ENCODE measurements at places on chromosomes 3 and 15. TPM values are rescaled to one million over a fixed set of nuclear protein-coding genes. Genes with fewer than 3 reads are reported as not detected.

P2RY1 gene
- 17.9 TPM for total RNA-seq

GRCh38 chr3:150292891-150293290, 115.2 kb upstream of the TSC22D2 start:
- no peak overlapping the region for H3K27ac ChIP-seq
- no peaks in the 10 kb centered on the region for H3K27me3 ChIP-seq

GRCh38 chr3:150239766-150240165, 168.3 kb upstream of the TSC22D2 start:
- H3K27ac ChIP-seq = no peak overlapping the region
- H3K4me3 ChIP-seq = no peak overlapping the region
- no peaks in the 10 kb centered on the region for H3K27me3 ChIP-seq
- H3K36me3 ChIP-seq = no peaks in the 10 kb centered on the region
- DNase-seq = no peak

PRR20G gene
- total RNA-seq = not detected

RBM15B gene
- total RNA-seq = 20.6 TPM

SLC22A14 gene
- total RNA-seq = 0.49 TPM

GRCh38 chr3:29475854-29476253, 195.0 kb downstream of the RBMS3 start:
- H3K27ac ChIP-seq = no peak overlapping the region
- DNase-seq = no peak
- H3K36me3 ChIP-seq = no peaks in the 10 kb centered on the region
- H3K4me3 ChIP-seq = no peak overlapping the region
- H3K4me1 ChIP-seq = no peaks in the 10 kb centered on the region
- H3K27me3 ChIP-seq = no peaks in the 10 kb centered on the region

GRCh38 chr15:58518626-58519025, 86.8 kb downstream of the LIPC start:
- H3K4me1 ChIP-seq = peaks cover 23% of the 10 kb centered on the region
- H3K27ac ChIP-seq = no peak overlapping the region
- DNase-seq = no peak
- no peak overlapping the region for H3K4me3 ChIP-seq
- no peaks in the 10 kb centered on the region for H3K27me3 ChIP-seq

DNA sequence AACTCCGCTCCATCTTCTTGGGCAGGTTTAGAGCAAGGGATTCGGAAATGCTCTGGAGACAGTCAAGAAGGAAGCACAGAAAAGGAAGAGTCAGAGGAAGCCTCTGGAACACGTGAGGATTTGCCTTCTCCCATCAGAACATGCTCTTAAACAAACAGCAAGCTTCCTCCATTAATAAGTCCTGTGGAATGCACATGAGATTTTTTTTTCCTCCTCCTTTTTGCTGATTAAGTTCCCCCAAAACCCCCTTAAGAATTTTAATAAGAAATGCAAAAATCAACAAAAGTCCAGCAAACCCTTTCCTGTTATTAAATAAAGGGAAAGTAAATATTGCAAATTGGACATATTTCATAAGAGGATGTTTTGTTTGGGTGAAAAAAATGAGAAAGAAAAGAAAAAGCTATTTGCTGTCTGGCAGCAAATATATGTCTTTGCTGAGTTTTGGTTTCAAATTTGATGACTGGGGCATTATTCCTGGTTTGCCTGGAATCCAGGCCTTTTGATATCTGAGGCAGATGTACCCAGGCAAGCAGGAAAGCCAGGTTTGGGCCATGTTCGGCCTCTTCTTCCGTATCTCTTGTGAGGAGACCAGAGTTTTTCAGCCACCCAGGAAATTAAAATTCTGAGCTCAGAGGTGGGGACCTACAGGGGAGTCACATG, 7.9 kb upstream of the TSEN2 start:
- no peak for DNase-seq
- peaks cover 16% of the 10 kb centered on the region for H3K4me1 ChIP-seq
- no peak overlapping the region for H3K4me3 ChIP-seq
- H3K27ac ChIP-seq = peak overlapping the region; percentile 62
- H3K27me3 ChIP-seq = no peaks in the 10 kb centered on the region

RPS27L gene
- 74.6 TPM for total RNA-seq

LRTM1 gene
- total RNA-seq = not detected

TMPRSS7 gene
- not detected for total RNA-seq

CHRFAM7A gene
- total RNA-seq = not detected

GRCh38 chr3:183330881-183331280, 77.8 kb downstream of the B3GNT5 start:
- H3K4me3 ChIP-seq = no peak overlapping the region
- no peaks in the 10 kb centered on the region for H3K4me1 ChIP-seq
- no peaks in the 10 kb centered on the region for H3K36me3 ChIP-seq
- no peak for DNase-seq

SPSB4 gene
- total RNA-seq = 0.98 TPM

DNASE1L3 gene
- total RNA-seq = 13.3 TPM

- peaks cover 35% of the 10 kb centered on the region for H3K4me1 ChIP-seq
- no peak for DNase-seq
- H3K36me3 ChIP-seq = no peaks in the 10 kb centered on the region
- peak overlapping the region; percentile 67 for H3K4me3 ChIP-seq
These were observed 76.7 kb upstream of the VGLL4 start for GRCh38 chr3:11720304-11720898.

DNA sequence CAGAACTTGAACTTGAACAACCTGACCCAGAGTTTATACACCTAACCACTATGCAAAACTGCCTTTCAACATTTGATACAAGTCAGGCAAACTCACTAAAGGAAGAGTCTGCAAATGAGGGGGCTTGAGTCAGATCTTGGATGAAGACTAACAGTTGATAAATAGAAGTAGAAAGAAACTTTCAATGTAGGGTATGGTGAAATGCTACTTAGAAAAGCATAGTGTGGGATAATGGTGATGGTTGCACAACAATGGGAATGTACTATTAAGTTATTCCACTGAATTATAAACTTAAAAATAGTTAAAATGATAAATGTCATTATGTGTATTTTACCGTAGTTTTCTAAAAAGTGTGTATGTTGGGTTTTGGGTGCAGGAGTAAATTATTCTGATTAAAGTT, 19.7 kb upstream of the ZNF280D start:
- H3K36me3 ChIP-seq = no peaks in the 10 kb centered on the region
- no peak overlapping the region for H3K4me3 ChIP-seq
- no peak for DNase-seq
- H3K4me1 ChIP-seq = no peaks in the 10 kb centered on the region
- no peak overlapping the region for H3K27ac ChIP-seq
- no peaks in the 10 kb centered on the region for H3K27me3 ChIP-seq

CYP19A1 gene
- total RNA-seq = 8.8 TPM

GRCh38 chr3:155585384-155585783, 159.5 kb downstream of the PLCH1 start:
- no peaks in the 10 kb centered on the region for H3K27me3 ChIP-seq
- H3K27ac ChIP-seq = no peak overlapping the region
- H3K36me3 ChIP-seq = no peaks in the 10 kb centered on the region
- H3K4me1 ChIP-seq = no peaks in the 10 kb centered on the region
- H3K4me3 ChIP-seq = no peak overlapping the region

HPS3 gene
- 25.5 TPM for total RNA-seq

PLA2G4E gene
- total RNA-seq = 8.8 TPM

GRCh38 chr3:60983906-60984305, 267.3 kb downstream of the FHIT start:
- no peaks in the 10 kb centered on the region for H3K36me3 ChIP-seq
- no peak overlapping the region for H3K27ac ChIP-seq
- H3K27me3 ChIP-seq = no peaks in the 10 kb centered on the region
- no peak for DNase-seq
- no peak overlapping the region for H3K4me3 ChIP-seq

GRCh38 chr3:113514265-113514769, 639 bp downstream of the SPICE1 start:
- H3K27ac ChIP-seq = peak overlapping the region; percentile 90
- peaks cover 19% of the 10 kb centered on the region for H3K4me1 ChIP-seq
- no peak for DNase-seq

GRCh38 chr15:39360452-39360851, 220.4 kb upstream of the THBS1 start:
- no peak overlapping the region for H3K4me3 ChIP-seq
- H3K4me1 ChIP-seq = peaks cover 43% of the 10 kb centered on the region
- no peaks in the 10 kb centered on the region for H3K27me3 ChIP-seq
- no peak for DNase-seq

- H3K27ac ChIP-seq = no peak overlapping the region
- no peak for DNase-seq
- peaks cover 36% of the 10 kb centered on the region for H3K4me1 ChIP-seq
These were observed 8.8 kb downstream of the TBC1D23 start for GRCh38 chr3:100269410-100270214.

DNA sequence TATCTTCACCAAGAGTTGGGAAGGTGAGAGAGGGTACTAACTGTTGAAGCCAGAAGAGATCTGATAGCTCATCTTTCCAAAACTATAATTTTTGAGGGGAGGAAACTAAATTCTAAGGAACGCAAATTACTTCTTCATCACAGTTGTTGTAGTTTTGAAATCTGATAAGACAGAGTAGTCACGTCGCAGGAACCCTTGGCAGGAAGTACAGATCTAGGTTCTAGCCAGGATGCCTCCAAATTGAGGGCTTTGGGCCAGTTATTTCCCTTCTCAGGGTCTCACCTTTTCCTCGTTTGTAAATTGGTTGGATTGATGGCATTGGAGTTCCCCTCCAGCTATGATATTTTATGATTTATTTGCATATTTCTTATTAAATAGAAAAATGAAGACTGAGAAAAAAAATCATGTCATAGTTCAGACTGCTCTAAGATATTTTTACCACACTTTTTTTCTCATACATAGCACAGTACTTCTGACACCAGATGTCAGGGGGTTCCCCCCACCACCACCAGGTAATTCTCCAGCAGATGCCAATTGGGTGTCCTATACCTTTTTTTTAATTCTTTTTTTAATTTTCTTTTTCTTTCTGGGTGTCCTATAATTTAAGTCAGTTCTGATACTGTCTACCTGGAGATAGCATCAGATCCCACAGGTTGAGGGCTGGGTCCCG, 32.3 kb upstream of the APH1B start:
- H3K27ac ChIP-seq = peak overlapping the region; percentile 57
- H3K4me1 ChIP-seq = peaks cover 38% of the 10 kb centered on the region

GRCh38 chr15:45106002-45106790, 7.8 kb downstream of the DUOX2 start:
- no peak overlapping the region for H3K4me3 ChIP-seq
- no peaks in the 10 kb centered on the region for H3K36me3 ChIP-seq
- H3K27me3 ChIP-seq = no peaks in the 10 kb centered on the region

DNA sequence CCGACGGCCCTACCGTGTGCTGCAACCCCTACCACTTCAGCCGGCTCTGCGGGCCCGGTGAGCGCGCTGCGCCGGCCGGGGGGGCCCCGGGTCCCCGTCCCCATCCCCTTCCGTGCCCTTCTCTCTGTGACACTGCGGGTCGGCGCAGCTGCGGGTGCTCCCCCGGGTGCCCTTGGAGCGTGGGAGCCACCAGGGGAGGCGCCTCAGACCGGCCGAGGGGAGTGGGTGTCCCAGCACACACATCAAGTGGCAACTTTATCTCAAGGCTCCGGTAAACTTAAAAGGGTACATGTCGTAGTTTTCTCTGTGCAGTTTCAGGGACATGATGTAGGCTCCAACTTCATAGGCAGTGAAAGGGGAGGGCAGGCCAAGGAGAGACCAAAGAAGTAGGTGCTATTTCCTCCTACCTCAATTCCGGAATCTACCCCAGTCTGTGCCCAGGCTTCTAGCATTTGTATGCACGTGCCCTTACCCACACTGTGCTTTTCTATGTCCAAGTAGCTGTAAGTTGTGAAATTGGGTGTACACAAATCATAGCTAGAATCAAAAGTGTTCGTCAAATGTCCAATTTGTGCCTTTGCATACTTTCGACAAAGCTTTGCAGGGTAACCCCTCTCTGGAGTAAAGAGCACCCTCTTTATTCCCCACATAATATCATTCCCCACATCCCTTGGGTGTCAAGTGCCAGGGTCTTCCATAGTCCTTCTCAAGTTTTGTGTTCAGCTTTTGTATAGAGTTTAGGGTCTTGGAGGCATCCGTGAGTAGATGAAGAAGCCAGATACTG, 2.2 kb downstream of the SMAD6 start:
- H3K4me1 ChIP-seq = peaks cover 50% of the 10 kb centered on the region
- peak overlapping the region; percentile 84 for H3K4me3 ChIP-seq
- H3K36me3 ChIP-seq = no peaks in the 10 kb centered on the region
- H3K27ac ChIP-seq = peak overlapping the region; percentile 82

GRCh38 chr3:114506591-114507300, 212.9 kb downstream of the TIGIT start:
- no peak for DNase-seq
- H3K4me3 ChIP-seq = no peak overlapping the region
- H3K36me3 ChIP-seq = no peaks in the 10 kb centered on the region

GRCh38 chr3:127166501-127167065, 26.3 kb upstream of the PRR23E start:
- H3K27me3 ChIP-seq = no peaks in the 10 kb centered on the region
- H3K4me1 ChIP-seq = no peaks in the 10 kb centered on the region
- H3K4me3 ChIP-seq = no peak overlapping the region

- no peaks in the 10 kb centered on the region for H3K36me3 ChIP-seq
- no peak for DNase-seq
- H3K27me3 ChIP-seq = no peaks in the 10 kb centered on the region
- H3K4me1 ChIP-seq = no peaks in the 10 kb centered on the region
- H3K4me3 ChIP-seq = no peak overlapping the region
These were observed 1199.9 kb downstream of the SI start for GRCh38 chr3:163878396-163878795.

GRCh38 chr15:37020852-37021251, 79.5 kb downstream of the MEIS2 start:
- DNase-seq = no peak
- H3K36me3 ChIP-seq = no peaks in the 10 kb centered on the region
- H3K4me1 ChIP-seq = peaks cover 23% of the 10 kb centered on the region
- H3K27ac ChIP-seq = no peak overlapping the region
- no peaks in the 10 kb centered on the region for H3K27me3 ChIP-seq

GRCh38 chr3:32815841-32816438, 1.9 kb upstream of the TRIM71 start:
- no peak overlapping the region for H3K27ac ChIP-seq
- H3K36me3 ChIP-seq = no peaks in the 10 kb centered on the region
- H3K4me3 ChIP-seq = no peak overlapping the region
- no peak for DNase-seq
- peaks cover 17% of the 10 kb centered on the region for H3K4me1 ChIP-seq

DNA sequence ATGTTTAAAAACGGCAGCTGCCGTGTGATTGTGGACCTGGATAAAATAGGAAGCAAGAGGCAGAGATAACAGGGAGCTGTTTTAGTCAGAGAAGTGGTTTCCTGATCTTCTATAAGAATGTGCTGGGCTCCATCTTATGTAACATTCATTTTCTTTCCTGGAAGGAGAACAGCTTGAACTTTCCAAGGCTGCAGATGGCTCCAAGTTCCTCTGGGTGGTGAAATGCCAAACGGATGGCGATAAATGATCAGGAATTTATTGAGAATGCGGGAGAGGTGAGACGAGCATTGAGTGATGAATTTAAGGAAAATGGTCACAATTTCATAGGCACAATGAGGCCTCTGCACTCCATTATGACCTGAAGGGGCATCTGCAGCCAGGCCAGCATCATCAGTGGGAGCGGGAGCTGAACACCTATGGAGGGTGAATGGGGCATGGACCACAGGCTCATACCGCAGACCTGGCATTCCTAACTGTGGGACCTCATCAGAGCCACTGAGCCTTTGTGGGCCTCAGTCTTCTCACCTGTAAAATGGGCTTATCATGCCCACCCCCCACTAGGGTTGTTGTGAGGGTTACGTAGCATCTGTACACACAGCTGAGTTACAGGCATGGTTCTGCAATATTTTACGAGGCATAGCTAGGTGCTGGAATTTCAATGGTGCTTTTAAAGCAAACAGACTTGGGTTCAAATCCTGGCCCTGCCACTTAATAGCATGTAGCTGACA, 17.1 kb downstream of the MGLL start:
- no peak overlapping the region for H3K4me3 ChIP-seq
- H3K27me3 ChIP-seq = no peaks in the 10 kb centered on the region
- no peak for DNase-seq

GRCh38 chr15:85063522-85064079, 81.9 kb downstream of the PDE8A start:
- H3K4me1 ChIP-seq = no peaks in the 10 kb centered on the region
- no peak for DNase-seq
- H3K27me3 ChIP-seq = no peaks in the 10 kb centered on the region
- H3K27ac ChIP-seq = no peak overlapping the region
- H3K4me3 ChIP-seq = no peak overlapping the region

All from vagina (tissue), 2 donors.